RPMI8226 (cell line): ENCODE measurements at places on chromosomes 1 and 21.

DNA sequence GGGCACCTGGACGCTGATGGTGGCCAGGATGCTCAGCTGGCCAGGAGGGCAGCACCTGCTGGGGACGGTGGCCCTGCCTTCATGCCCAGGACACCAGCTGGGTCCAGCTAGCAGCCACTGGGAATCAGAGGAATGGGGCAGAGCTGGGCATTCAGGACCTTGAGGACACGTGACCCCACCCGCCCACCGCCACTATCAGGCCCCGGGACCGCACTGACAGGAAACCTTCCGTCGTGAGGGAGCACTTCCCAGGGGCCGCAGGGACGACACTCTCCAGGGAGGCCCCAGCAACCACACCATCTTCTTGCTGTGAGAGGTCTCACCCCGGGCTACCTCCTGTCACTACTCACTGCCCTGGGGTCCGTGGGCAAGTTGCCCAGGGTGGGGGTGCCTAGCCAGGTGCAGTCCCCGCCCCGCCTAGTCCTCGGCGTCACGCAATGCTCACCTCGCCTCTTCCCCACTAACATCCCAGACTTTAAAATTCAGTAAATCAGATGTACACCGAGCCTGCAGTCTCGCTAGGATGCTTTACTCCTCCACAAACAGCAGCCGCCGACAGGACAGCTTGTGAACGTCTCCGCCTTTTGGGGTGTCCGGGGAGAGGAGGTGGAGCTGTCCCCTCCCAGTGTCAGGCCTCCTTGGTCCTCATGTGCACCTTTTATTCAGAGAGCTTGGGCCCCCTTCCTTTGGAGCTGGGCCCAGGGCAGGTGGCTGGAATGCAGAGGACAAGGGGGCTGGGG, 4.9 kb downstream of the VWA1 start:
- no peak for DNase-seq

DNA sequence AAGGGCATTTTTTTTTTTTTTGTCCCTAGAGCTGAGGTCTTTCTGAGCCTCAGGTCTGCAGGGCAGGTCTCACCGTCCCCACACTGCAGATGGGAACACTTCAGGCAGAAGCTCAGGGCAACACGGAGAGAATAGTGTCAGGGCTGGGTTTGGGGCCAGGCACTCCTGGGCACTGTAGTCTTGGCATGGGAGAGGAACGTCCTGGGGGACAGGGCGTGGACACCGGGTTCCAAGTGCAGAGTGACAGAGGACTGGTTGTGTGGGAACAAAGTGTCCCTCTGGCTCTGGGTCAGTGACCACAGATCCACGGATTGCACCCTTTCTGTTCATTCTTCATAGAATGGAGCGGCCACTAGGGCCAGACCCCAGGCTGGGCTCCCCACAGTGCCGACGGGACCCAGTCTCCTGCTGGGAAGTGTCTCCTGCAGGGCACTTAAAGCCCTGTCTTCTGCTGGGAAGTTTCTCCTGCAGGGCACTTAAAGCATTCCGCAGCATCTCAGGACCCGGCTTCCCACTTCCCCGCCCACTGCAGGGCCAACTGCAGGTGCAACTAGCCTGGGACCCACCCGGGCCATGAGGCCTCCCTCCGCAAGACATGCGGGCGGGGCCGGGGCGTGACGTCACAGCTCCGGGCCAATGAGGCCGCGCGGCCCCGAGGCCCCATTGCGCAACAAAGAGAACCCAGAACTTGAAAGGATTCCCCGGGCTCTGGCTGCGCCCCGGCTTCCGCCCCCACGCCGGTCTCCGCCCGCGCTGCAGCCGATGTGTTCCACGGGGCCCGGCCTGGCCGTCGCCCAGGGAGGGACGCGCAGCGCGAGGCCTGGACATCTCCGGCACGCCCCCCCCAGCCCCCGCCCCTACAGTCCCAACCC, 1.2 kb downstream of the GPR153 start:
- DNase-seq = peak; percentile 83

GRCh38 chr1:63813829-63814277, 40.0 kb downstream of the ROR1 start:
- peak; percentile 19 for DNase-seq

- DNase-seq = no peak
These were observed 32.7 kb downstream of the MRPS6 start for GRCh38 chr21:34105947-34106541.

DNA sequence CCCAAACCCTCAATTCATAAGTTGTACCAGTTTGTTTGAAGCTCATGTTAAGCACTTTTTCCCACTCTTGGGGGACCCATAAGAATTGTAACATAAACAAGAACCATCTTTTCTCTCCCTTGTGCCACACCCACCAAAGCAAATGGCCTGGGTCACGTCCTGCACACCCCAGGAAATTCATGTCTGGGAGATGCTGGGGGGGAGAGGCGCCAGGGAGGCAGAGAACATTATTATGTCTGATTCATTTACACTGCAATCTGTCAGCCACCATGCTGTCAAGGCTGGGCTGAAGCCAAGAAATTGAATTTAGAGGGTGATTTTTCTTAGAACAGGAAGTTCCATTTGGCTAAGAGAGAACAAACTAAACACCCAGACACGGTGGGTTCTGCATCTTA, 37.2 kb upstream of the IPO9 start:
- no peak for DNase-seq

DNA sequence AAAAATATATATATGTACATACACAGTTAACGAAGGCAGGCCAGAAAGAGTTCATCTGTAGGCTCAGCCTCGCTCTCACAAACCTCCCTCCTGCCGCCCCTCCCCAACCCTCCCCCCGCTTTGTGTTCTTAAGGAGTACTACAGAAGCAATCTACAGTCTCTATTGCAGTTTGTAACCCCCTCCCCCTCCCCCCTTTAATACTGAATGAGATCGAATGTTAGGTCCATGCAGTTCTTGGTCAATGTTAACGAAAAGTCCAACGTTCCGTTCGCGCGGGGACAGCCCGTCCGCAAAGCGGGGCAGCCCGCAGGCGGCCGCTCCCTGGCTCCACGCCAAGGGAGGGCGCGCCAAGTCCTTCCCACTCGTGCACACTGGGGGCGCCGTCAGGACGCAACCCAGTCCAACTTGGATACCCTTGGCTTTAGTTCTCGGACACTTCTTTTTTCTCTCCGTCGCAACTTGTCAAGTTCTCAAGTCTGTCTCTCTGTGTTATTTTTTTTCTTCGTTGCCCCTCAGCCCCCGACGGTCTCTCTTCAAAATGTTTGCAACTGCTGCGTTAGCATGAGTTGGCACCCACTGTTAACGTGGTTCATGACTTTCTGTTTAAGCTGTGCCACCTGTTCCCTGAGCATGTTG, 2.2 kb downstream of the JUN start:
- peak; percentile 85 for DNase-seq

GRCh38 chr1:18191481-18192155, 84.0 kb downstream of the IGSF21 start:
- DNase-seq = peak; percentile 73

DNA sequence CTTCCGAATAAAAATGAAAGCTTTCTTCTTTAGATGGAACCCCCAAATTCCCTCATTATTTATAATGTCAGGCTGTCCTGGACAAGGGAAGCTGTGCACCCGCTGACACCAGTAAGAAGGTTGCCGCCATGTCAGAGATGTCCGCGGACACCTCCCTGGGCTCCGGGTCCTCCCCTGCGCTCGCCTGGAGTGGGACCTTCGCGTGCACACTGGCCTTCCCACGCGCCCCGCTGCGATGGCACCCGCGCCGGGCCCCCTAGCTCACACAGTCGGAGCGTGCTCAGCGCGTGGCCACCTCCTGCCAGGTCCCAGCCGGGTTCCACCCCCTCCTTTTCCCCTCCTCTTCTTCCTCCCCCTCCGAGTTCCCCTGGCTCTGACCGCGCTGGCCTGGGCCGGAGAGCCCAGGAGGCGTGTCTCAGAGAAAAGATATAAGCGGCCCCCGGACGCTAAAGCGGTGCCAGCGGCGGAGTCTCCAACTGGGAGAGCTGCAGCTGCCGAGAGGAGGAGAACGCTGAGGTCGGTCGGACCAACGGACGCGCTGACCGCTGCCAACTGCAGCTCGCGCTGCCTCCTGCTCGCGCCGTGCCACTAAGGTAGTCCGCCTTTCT, at the start of gene G0S2:
Gene G0S2, plus strand, starts transcription at position 456 of the 608 bp plus-strand sequence. CDS start 273 bp downstream, outside the sequence.
- DNase-seq = peak; percentile 72

DNA sequence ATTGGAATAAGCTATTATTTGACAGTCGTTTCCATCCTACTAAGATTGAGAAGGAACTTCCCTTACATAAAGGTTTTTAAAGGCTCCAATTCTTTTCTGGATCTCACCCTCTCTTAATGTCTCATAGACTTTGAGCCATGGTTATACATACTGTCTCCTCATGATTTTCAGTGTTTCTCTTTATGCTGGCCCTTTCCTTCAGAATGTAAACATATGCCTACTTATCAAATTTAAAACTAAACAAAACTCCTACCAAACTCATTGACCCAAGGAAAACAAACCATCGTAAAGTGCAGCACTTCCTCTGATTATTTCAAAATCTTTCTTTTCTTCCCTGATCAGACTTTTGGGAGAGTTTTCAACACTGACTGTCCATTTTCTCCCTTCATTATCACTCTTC, 163.4 kb upstream of the DPYD start:
- no peak for DNase-seq
